CD4-positive, alpha-beta T cell treated with Interleukin-17A for 1 hour (primary cell): ENCODE measurements at places on chromosomes 7 and 10.

DNA sequence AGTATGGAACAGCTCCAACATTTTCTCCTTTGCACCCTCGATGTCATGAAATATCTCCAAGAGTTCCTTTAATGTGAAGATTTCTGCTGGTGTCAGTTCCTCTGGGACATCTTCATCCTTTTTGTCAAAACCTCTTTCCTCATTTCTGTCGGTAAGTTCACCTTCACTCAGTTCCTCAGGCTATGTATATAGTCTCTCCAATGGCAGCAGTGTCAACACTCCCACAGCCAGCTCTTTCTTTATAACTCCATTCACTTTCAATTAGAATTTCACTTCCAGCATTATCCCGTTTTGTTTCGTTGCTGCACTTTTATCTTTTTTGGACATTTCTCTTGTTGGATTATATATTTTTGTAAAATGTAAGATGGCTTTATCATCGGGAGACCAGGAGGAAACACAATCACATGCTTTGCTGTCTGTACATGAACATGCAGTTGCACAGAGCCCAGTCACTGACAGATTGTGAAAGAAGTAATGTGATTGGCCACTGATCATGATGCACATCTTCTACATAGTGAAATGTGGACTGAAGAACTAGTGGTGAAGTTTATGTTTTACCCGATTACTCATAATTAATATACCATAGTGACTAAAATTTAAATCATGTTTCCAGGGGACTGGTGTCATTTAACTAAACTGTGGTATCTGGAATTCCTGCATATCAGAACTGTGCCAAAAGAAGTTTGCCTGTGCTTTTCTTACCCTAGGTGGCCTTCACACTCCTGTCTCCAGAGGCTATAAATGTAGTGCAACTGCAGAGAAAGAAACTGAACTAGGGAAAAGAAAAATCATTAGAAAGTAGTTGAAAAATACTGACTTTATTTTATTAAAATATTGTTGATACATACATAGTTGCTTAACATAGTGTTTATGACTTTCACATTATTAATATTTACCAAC, 289.6 kb downstream of the PPP1R3A start:
- DNase-seq, result no peak

DNA sequence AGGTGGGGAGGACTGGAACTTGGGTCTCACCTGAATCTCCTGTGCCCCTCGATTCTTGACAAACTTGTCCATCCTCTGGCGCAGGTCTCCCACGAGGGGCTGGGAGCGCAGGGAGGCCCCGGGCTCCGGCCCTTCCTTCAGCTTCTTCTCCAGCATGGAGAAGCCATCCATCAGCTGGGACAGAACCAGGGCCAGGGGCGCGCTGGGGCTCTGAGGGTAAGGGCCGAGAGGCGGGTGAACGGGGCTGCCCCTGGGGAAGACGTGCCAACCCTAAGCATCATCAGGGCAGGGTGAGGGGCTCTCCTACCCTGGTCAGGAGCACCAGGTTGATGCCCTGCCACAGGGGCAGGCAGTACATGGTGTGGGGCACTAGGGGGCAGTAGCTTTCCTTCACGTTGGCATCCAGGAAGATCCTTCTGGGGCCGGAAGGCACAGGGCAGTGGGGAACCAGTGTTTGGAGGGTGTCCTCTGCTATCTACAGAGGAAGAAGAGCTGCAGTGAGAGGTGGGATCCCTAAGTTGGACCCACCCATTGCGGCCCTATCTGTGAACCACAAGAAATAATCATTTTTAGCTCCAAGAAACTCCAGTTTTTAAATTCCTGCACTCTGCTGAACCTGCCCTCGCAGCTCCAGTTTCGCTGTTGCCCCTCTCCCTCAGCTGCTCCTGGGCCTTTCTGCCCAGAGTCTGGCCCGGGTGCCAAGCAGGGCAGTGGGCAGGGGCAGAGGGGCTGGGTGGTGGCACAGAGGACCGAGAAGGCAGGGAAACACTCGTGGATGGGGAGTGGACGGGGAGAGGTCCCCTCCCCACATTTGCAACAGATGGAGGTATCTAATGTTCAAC, 10.8 kb upstream of the PYROXD2 start:
- DNase-seq, result peak; percentile 54

DNA sequence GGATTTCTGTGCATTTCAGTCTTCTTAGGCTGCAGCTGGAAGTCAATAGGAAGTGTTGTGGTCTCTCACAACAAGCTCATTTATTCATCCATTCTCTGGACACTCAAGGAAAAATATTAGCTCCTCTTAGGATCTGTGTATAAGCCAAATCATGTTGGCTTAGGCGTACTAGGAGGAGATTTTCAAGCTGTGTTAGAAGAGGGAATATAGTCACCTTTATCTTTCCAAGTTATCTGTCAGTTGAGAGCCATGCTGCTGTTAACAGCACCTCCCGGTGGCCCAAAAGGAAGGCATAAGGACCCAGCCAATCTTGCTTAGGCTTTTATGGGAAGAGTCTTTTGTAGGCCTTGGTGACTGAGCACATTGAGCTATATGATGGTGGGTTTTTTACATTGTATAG, 220.0 kb downstream of the LRMDA start:
- DNase-seq, result no peak

DNA sequence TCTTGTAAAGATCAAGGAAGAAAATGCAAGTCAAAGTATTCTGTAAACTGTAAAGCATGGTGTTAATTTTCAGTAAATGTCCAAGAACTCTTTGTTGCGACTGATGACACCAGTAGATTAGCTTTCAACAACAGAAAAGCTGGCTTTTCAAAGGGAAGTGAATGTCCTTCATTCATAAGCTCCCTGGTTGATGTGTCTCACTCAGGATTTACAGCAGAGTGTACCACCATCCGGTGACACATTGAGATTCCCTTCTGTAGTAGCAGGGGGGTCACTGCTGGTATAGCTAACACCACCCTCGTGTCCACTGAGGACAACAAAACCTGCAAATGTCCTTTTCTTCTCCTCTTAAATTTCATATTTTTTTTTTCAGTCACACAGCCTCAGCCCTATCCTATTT, 253.4 kb downstream of the SORCS1 start:
- DNase-seq, result no peak

GRCh38 chr7:120838281-120838682, 19.7 kb downstream of the TSPAN12 start:
- no peak for DNase-seq

- peak; percentile 85 for DNase-seq
Measured at GRCh38 chr10:114821293-114821914, at the start of gene FHIP2A. FHIP2A (plus strand) TSS chr10:114821780; CDS start chr10:114822079, 299 bp downstream.

- DNase-seq, result no peak
Measured at GRCh38 chr10:6398399-6398798, 181.7 kb downstream of the PRKCQ start.
